ENCODE measurements at places on chromosomes 5 and 9.
A peak's percentile ranks its signal among the peaks of the same experiment; 100 is the strongest.

- no peak for DNase-seq
These were observed 11.6 kb upstream of the FOXD1 start for GRCh38 chr5:73460133-73460532.

DNA sequence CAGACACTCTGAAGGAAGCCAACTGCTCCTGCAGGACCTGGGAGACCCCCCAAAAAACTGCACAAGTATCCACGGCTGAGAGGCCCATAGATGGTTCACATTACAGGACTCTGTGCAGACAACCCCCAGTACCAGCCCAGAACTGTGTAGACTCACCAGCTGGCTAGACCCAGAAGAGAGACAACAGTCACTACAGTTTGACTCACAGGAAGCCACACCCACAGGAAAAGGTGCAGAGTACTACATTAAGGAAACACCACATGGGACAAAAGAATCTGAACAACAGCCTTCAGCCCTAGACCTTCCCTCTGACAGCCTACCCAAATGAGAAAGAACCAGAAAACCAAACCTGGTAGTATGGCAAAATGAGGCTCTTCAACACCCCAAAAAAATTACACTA lies 281.2 kb upstream of the RGMB start:
- no peak for DNase-seq

DNA sequence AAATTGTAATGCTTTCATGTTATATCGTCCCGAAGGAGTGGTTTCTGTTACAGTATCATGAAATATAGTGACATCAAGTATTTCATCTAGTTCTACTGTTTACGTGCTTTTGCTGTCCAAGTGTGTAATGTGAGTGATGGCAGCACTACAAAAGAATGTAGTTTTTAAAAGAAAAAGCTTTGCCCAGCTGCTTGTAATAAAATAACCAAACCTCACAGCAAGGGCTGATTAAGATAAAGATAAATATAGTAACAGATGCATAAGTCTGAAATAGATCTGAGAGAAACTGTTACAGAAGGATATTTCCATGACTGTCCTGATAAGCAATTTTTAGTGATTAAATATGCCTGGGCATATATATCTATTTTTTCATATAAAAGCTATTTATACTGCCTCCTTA lies 106.4 kb downstream of the AUH start:
- no peak for DNase-seq

- peak; percentile 93 for DNase-seq
These were observed at the start of the genes CENPP and NOL8 for GRCh38 chr9:92325269-92325990. TSS of gene CENPP (plus strand) at chr9:92325953. TSS of gene NOL8 (minus strand) at chr9:92325350. CDS start at chr9:92324161, 1,189 bp downstream.

- no peak for DNase-seq
These were observed 15.8 kb upstream of the RNU6ATAC start for GRCh38 chr9:134179918-134180785.

- DNase-seq = no peak
These were observed 31.1 kb downstream of the EGFLAM start for GRCh38 chr5:38289457-38289856.

DNA sequence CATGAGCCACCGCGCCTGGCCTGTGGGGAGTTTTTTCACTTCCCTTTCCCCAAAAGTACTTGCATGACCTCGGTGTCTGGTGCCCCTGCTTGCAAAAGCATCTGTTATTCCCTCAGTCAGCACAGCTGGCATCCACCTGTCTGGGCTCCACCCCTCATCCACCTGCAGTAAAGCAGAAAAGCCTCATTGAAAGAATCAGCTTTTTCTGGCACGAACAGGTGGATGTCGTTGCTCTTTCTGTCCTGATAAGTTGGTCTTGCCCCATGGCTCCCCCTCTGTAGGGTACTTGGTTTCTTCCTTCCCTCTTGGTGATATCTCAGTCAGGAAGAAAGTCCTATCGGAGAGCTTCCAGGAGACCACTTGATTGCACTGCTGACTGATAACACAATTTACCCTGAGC lies 37.4 kb downstream of the WWC1 start:
- no peak for DNase-seq

DNA sequence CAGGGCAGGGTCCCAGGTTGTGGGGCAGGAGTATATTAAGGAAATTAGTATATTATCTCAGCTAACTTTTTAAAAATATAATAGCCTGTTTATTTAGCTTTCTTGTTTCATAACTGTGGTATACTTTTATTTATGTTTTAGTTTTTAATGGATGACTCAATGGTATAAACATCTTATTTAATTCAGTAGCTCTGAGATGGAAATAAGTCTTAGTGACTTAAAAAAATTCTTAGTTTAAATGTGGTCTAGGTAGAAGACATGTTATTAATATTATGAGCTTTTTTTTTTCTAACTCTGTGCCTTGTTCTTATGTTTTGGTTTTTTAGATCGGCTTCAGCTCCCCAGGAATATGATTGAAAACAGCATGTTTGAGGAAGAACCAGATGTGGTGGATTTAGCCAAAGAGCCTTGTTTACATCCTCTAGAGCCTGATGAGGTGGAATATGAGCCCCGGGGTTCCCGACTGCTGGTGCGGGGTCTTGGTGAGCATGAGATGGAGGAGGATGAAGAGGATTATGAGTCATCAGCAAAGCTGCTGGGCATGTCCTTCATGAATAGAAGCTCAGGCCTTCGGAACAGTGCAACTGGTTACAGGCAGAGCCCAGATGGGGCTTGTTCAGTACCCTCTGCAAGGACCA lies 43.1 kb downstream of the LNPEP start:
- no peak for DNase-seq

DNA sequence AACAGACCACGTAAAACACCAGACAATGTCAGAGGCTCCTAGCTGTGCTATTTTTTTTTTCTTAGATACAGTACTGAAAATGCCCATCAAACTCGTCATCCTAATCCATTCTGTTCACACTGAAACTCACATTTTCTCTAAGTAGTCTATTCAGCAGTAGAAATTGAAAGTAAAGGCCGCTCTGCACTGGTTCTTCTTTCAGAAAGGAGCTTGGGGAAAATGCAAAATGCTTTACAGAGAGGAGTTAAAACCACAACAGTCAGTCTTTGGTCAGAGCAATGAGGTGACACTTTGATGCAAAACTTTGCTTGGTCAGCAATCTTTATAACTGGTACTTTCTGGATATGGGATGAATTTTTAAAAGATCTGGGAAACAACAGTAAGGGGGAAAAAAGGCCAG lies 43.8 kb upstream of the SUSD1 start:
- DNase-seq = no peak

- no peak for DNase-seq
These were observed 176.6 kb upstream of the TBCA start for GRCh38 chr5:77952636-77953212.

GRCh38 chr5:71695071-71695470 lies 24.0 kb upstream of the CARTPT start:
- DNase-seq = no peak

DNA sequence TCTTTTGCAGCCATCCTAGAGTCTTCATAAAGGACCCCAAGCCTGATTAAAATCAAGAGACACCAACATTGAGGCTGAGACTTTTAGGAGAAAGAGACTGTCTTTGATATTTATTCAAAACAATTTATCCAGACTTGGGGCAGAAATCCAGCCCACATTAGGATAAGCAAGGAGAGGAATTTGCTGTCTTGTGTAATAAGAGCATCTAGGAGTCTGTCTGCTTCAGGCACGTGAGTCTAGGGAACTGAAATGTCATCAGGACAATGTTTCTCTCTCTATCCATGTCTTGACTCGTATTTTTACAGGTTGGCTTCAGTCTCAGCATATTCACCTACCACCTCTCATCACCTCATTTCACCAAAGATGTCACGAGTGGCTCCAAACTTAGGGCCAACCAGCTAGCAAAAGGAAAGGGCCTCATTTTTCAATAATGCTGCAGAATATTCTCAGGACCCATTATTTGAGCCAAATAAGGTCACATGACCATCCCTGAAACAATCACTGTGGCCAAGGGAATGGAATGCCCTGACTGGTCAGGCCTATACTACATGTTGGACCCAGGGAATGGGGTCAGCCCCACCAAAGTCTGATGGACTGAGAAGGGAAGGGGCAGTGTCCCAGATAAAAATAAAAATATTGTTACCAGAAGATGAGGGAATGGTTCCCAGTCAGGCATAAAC lies 70.3 kb upstream of the SAP30L start:
- DNase-seq = no peak

DNA sequence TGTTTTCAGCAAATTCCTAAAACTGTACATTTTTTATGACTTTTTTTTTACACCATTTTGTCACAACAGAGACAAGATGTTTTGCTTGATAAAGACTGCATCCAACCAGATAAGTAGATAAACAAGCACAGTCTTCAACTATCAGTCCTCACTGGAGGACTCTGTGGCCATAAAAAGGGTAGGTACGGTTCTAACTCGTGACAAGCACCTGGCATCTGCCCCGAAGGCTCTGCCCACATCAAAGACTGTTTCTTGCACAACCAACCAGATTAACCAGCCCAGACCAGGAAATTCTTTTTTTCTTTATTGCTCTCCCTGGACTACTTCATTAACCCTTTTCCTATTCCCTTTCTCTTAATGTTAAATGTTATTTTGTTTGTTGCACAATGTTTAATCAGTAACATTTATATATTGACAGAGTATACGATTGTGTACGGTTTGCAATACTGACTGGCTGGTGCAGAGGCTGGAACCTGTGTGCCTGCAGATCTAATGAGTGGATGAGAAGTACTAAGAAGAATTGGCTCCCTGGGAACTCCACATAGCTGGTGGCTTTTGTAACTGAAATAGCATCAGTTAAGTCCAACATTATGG lies 74.1 kb downstream of the SERINC5 start:
- no peak for DNase-seq

- DNase-seq = no peak
These were observed 174.5 kb upstream of the SLC12A2 start for GRCh38 chr5:127909066-127909465.

GRCh38 chr9:19799784-19800183 lies 10.9 kb upstream of the SLC24A2 start:
- no peak for DNase-seq

DNA sequence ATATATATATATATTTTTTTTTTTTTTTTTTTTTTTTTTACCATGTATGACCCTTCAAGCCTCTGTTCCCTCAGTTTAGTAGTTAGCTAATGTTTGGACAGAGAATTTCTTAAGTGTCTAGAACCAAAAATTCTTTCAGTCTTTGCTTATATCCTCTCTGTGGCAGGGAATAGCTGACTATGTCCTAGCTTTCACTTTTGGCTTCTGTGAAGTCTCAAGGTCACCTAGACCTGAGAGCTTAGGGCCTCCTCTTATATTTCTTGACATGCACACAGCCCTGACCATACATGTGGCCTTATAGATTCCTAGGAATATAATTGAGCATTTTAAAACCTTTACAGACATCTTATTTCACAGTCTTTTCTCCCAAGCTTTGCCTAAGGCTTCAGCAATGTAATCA lies 930.8 kb upstream of the CDH9 start:
- DNase-seq = no peak

DNA sequence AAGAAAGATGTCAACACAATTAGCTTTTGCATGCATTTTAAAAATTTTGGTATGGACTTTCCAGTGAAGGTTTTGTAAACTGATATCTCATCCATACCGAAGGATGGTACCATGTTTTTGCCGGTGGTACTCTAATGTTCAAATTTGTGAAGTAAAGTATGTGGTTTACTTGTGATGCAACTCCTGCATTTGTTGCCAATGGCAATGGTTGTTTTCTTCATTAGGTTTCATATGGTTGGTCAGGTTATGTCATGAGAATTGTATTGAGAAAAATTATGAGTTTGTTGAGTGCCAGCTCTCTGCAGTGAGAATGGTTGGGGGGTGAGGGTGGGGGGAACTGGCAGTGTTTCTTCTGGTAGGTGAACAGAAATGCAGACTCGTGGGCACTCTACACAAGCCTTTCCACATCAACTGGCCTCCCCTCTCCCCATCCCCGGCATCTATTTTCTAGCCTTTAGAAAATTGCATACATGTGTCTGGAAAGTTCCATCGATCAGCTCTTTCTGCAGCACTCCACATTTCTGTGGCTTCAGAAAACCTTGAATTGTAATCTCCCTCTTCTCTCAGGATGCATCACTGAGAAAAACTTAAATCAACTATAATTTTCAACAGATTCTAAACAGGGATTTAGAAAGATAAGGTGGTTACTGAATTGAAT lies 107.7 kb downstream of the PDE4D start:
- DNase-seq = no peak

DNA sequence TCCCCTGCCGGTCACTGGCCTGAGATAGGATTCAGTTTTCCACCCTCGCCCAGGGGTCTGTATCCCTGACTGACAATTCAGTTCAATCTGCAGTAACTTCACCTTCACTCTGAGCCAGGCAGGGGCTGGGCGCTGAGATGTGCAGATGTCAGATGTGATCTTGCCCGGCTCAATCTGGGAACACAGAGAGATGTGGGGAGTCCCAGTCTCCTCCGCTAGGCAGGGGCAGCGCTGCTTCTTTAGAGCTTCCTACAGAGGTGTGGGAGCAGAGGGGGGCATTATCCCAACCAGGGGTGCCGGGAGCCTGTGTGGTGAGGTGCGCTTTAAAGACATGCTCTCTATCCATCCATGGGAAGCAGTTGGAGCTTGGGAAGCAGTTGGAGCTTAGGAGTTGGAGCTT lies 14.6 kb downstream of the TMOD1 start:
- no peak for DNase-seq

DNA sequence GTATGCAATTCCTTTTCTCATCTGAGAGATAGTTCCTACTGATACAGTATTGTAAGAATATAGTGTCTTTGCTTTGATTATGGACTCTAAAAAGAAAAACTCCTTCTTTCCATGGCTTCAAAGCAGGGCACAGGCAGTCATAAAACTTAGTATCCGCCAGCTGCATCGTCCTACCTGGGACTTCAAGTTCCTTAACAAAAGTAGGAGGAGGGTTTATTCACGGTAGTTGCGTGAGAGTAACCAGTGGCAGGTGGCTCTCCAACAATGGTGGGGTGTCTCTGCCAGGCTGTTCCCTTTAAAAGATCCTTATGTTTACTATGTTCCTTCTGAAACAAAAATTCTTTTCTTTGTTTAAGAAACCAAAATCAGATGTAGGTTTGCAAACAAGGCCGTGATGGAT lies 173.5 kb upstream of the DMAC1 start:
- DNase-seq = no peak

DNA sequence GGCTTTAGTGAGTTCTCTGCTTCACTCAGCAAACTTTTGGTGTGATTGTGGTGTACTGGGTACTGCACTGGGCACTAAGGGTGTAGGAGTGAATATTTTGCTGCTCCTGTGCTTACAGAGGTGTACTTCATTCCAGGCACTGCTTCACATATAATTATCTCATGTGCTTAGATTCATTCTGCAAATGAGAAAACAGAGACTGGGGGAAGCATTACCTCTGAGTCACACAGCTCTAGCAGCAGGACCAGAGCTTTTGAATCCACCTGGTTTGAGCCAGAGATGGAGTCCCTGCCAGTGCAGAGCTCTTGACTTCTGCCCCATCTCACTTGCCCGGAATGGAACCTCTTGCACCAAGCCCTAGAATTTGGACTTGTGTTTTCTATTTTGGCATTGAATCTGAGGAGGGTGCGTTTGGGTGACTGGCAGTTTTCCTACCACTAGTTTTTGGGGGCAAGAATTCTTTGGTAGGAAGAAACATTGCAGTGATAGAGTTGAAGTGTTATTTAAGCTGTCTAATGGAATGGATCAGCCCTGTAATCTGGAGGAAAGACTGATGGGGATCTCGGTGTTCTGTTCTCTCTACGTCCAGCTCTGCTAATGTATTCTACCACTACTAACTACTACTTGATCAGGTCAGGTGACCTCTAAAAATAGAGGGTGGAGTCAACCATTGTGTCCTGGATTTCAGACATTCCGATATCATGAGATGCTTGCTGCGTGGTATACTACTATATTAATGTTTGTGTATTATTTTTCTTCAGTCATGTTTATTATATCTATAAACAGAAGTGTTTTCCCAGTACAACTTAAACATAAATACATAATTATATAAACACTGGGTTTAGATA lies 2.5 kb downstream of the ARHGAP26 start:
- DNase-seq = no peak

GRCh38 chr5:174608631-174609097 lies 115.7 kb upstream of the MSX2 start:
- DNase-seq = no peak
